Fibroblast of lung (primary cell): ENCODE measurements at places on chromosomes 2 and 18. TPM values are rescaled to one million over a fixed set of nuclear protein-coding genes. Genes with fewer than 3 reads are reported as not detected.

CCDC74A gene
- 5.9 and 6.7 TPM in 2 replicates for total RNA-seq

AQP12B gene
- total RNA-seq = not detected in 2 replicates

NLRC4 gene
- not detected in 2 replicates for total RNA-seq

SULT1C4 gene
- total RNA-seq = 0.26 and 0.50 TPM in 2 replicates

GRCh38 chr2:47645246-47645645 lies 137.7 kb upstream of the MSH6 start:
- no peaks in the 10 kb centered on the region for H3K36me3 ChIP-seq
- H3K4me1 ChIP-seq = no peaks in the 10 kb centered on the region
- H3K4me3 ChIP-seq = no peak overlapping the region
- DNase-seq = no peak

DNA sequence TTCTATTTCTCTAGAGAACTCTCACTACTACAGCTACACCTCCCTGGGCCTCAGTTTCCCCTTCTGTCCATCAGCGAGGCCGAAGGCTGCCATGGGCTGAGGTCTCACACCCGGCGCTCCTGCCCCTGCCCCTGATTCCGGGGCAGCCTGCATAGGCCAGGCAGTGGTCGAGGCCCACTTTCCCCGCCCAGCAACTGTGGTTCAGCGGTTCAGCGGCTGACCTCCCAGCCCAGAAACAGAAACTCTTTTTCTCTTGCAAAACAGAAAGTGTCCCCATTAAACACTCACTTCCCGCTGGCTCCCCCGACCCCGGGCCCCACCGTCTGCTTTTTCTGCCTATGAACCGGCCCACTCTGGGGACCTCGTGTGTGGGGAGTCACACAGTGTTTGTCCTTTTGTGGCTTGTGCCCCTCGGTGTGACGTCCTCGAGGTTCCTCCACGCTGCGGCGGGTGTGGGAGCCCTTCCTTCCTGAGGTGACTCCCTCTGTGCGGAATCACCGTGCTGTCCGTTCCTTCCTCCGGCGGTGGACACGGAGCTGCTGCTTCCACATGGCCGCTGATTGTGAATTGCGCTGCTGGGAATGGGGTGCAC lies 16.0 kb downstream of the PDCD1 start:
- no peaks in the 10 kb centered on the region for H3K4me1 ChIP-seq
- no peaks in the 10 kb centered on the region for H3K36me3 ChIP-seq
- no peak overlapping the region for H3K27ac ChIP-seq
- DNase-seq = no peak
- H3K4me3 ChIP-seq = no peak overlapping the region

GRCh38 chr2:70646420-70646818 lies 92.8 kb upstream of the TGFA start:
- no peaks in the 10 kb centered on the region for H3K36me3 ChIP-seq
- H3K27me3 ChIP-seq = no peaks in the 10 kb centered on the region
- H3K27ac ChIP-seq = no peak overlapping the region
- DNase-seq = no peak
- no peak overlapping the region for H3K4me3 ChIP-seq
- H3K4me1 ChIP-seq = no peaks in the 10 kb centered on the region

- no peak for DNase-seq
- H3K27me3 ChIP-seq = peaks cover 2% of the 10 kb centered on the region
- no peaks in the 10 kb centered on the region for H3K36me3 ChIP-seq
- no peak overlapping the region for H3K27ac ChIP-seq
- H3K4me1 ChIP-seq = no peaks in the 10 kb centered on the region
- no peak overlapping the region for H3K4me3 ChIP-seq
Observed at GRCh38 chr2:65033178-65033577, 23.0 kb upstream of the CEP68 start.

DNA sequence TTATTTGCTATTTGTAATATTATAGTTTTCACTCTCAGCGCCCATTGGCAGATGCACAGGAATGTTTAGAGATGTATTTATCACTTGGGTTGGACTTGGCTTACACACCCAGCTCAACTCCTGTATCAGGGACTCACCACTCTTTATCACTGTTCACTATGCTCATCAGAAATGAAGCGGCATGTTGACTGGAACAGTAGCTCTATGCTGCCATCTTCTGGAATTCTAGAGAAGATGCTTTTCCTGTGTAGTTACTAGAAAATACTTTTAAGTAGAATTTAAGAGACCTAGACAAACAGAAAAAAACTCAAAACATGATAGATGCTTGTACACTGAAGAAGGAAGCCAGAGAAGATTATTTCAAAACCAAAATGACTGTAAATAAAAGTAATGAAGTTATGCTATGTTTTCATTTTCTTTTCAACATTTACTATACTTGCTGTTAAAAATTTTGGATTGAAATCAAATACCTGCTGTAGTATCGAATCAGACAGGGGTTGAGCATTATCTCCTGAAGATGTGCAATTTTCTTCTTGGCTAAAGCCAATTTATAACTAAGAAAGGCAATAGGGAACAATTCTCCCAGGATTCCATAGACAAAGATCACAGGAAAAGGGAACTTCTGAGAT lies 47.4 kb upstream of the NXPH2 start:
- H3K4me3 ChIP-seq = no peak overlapping the region
- DNase-seq = peak; percentile 77
- no peaks in the 10 kb centered on the region for H3K36me3 ChIP-seq
- no peaks in the 10 kb centered on the region for H3K4me1 ChIP-seq

- no peaks in the 10 kb centered on the region for H3K27me3 ChIP-seq
- no peak overlapping the region for H3K4me3 ChIP-seq
- H3K27ac ChIP-seq = no peak overlapping the region
- no peaks in the 10 kb centered on the region for H3K36me3 ChIP-seq
Observed at GRCh38 chr2:186456941-186457340, 29.1 kb upstream of the ZC3H15 start.

GRCh38 chr2:110865188-110865587 lies 132.8 kb downstream of the ACOXL start:
- H3K4me1 ChIP-seq = no peaks in the 10 kb centered on the region
- no peak overlapping the region for H3K27ac ChIP-seq
- H3K36me3 ChIP-seq = no peaks in the 10 kb centered on the region
- peak; percentile 55 for DNase-seq
- H3K4me3 ChIP-seq = no peak overlapping the region

- no peak overlapping the region for H3K27ac ChIP-seq
- H3K27me3 ChIP-seq = no peaks in the 10 kb centered on the region
- H3K4me1 ChIP-seq = no peaks in the 10 kb centered on the region
- peaks cover 2% of the 10 kb centered on the region for H3K36me3 ChIP-seq
- H3K4me3 ChIP-seq = no peak overlapping the region
- DNase-seq = no peak
Observed at GRCh38 chr18:50397023-50397422, 22.2 kb downstream of the SKA1 start.

DNA sequence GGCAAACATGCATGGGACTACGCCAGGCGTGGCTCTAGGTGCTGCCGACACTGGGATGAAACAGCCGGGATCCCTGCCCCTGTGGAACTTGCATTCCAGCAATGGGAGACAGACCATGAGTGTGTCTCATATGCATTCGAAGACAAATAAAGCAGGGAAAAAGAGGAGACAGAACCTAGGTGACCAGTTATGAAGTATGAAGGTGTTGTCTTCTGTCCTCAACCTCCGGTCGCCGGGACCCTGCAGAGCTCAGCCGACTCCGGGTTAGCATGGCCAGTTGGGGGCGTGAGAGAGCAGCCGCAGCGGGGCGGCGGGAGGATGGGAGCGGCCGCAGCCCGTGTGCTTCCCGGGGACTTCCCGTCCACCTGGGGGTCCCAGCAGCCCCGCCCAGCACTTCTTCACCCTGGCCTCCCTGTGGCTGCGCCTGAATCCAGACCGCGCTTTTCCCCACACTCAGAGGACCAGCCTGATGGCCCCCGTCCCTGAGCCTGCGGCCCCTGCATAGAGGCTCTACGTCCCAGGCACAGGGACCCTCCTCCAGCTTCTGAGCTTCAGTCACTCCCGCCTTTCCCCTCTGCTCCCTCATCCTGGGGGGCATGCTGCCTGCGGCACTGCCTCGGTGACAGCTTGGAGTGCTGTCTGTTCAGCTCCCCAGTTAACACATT lies 11.4 kb downstream of the ID2 start:
- DNase-seq = peak; percentile 9
- H3K4me1 ChIP-seq = no peaks in the 10 kb centered on the region
- H3K4me3 ChIP-seq = no peak overlapping the region
- H3K27me3 ChIP-seq = no peaks in the 10 kb centered on the region
- no peak overlapping the region for H3K27ac ChIP-seq

DNA sequence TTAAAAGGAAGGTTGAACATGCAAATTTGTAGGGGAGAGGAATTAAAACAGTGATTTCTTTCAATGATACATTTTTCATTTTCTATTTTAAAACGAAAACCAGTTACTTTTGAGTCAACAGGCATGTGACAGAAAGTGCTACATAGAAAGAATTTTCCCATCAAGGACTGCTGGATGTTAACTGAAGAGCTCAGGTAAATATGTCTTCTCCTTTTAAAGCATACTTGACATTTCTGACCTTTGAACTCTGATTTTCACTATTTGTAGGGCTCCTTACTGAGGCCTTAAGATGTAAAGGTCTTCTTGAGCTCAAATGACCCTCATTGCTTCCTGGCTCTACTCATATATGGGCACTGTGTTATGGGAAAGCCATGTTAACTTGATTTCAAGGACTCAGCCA lies 32.4 kb downstream of the FIGN start:
- no peak overlapping the region for H3K4me3 ChIP-seq
- no peaks in the 10 kb centered on the region for H3K36me3 ChIP-seq
- no peaks in the 10 kb centered on the region for H3K4me1 ChIP-seq
- no peak overlapping the region for H3K27ac ChIP-seq
- no peaks in the 10 kb centered on the region for H3K27me3 ChIP-seq
- no peak for DNase-seq

DNA sequence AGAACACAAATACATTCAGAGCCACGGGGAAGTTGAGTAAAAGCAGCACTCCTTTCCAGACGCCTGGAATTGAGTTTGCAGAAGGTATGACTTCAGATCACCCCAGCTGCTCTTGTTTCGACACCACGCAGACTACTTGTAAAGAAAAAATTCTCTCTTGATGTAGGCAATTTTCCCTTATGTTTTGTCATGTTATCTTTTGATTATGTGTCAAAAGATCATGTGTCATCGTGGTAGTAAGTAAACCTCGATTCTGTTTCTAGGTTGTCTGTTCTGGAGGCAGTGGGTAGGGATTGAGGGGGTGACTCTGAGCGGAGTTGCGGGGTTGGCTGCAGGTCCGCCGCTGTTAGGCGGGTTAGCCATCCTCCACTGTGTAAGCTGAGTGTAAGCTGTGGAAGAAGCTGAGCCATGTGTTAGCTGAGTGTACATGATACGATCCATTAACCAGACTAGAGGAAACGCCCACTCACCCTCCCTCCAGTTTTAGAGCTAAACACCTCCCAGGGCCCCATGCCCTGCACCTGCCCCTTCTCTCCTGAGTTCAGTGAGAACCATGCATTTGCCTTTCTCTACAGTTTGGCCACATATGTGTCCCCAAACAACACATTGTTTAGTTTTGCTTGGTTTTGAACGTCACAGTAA lies 181.8 kb downstream of the SNTG2 start:
- no peaks in the 10 kb centered on the region for H3K36me3 ChIP-seq
- no peak overlapping the region for H3K27ac ChIP-seq
- no peak overlapping the region for H3K4me3 ChIP-seq
- no peaks in the 10 kb centered on the region for H3K27me3 ChIP-seq

GRCh38 chr2:85447222-85447585 lies 28.7 kb downstream of the SH2D6 start:
- no peak overlapping the region for H3K27ac ChIP-seq
- no peaks in the 10 kb centered on the region for H3K36me3 ChIP-seq
- H3K4me3 ChIP-seq = no peak overlapping the region
- peaks cover 11% of the 10 kb centered on the region for H3K4me1 ChIP-seq
- H3K27me3 ChIP-seq = no peaks in the 10 kb centered on the region
- DNase-seq = no peak

- H3K27ac ChIP-seq = no peak overlapping the region
- peaks cover 12% of the 10 kb centered on the region for H3K4me1 ChIP-seq
- H3K27me3 ChIP-seq = no peaks in the 10 kb centered on the region
- no peak for DNase-seq
- H3K36me3 ChIP-seq = no peaks in the 10 kb centered on the region
Observed at GRCh38 chr2:10190737-10191532, 68.4 kb downstream of the RRM2 start.

DNA sequence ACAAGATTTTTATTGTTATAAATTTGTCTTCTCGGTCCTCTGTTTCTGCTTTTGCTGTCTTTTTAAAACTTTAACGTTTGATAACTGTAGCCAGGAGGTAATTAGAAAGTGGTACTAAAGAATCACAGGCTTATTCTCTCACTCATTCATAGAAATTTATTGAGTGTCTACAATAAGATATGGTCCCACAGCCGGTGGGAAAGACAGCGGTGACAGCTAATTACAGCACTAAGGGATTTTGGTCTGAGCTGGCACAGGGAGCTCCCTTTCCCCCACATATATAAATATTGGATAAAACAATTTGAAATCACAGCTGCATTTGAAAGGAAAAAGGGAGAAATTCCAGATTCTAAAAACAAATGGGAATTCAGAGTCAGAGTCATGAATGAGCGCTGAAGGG lies 93.1 kb upstream of the CAPN13 start:
- no peaks in the 10 kb centered on the region for H3K27me3 ChIP-seq
- no peak overlapping the region for H3K4me3 ChIP-seq
- no peak for DNase-seq
- no peak overlapping the region for H3K27ac ChIP-seq
- no peaks in the 10 kb centered on the region for H3K4me1 ChIP-seq
- H3K36me3 ChIP-seq = no peaks in the 10 kb centered on the region

DNA sequence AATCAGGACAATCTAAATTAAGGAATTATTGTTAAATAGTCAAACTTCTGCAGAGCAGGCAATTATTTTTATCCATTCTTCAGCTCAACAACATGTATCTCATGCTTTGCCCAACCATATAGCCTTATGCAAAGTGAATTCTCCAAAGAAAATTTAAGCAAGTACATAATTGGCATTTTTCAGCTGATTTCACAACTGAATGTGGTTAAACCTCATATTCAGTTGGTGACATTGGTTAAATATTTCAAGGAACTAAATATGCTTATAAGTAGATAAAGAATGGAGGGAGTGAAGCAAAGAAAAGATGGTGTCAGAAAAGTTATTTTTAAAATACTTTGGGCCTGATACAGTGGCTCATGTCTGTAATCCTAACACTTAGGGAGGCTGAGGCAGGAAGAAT lies 816.2 kb downstream of the NRXN1 start:
- no peaks in the 10 kb centered on the region for H3K4me1 ChIP-seq
- no peak overlapping the region for H3K4me3 ChIP-seq
- no peaks in the 10 kb centered on the region for H3K27me3 ChIP-seq
- DNase-seq = no peak
- H3K36me3 ChIP-seq = no peaks in the 10 kb centered on the region

DNA sequence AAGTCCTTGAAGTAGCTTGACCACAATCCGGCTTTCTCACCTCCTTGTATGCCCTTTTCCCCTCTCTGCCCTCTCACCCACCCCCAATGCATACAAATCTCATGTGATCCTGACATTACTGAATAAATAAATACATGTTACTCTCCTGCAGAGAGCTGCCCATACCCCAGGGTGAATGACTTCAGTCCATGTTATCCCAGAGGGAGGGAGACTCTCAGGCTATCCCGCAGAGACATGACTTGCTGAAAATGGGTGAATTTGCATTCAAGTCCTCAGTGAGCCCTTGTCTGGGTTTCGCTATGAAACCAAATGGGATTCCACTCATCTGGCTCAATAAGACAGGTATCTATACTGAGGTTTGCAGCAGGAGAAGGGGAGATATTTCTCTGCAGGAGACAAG lies 168.5 kb downstream of the FHOD3 start:
- no peaks in the 10 kb centered on the region for H3K27me3 ChIP-seq
- DNase-seq = no peak
- no peak overlapping the region for H3K27ac ChIP-seq

GRCh38 chr2:219736209-219736608 lies 108.8 kb downstream of the SLC4A3 start:
- no peak overlapping the region for H3K4me3 ChIP-seq
- no peaks in the 10 kb centered on the region for H3K36me3 ChIP-seq
- no peaks in the 10 kb centered on the region for H3K4me1 ChIP-seq
- no peak overlapping the region for H3K27ac ChIP-seq
- peak; percentile 79 for DNase-seq
